Activated naive CD8-positive, alpha-beta T cell treated with anti-CD3 and anti-CD28 coated beads for 36 hours (primary cell): ENCODE measurements at places on chromosomes 11 and 22. TPM values are rescaled to one million over a fixed set of nuclear protein-coding genes. Genes with fewer than 3 reads are reported as not detected.

DNA sequence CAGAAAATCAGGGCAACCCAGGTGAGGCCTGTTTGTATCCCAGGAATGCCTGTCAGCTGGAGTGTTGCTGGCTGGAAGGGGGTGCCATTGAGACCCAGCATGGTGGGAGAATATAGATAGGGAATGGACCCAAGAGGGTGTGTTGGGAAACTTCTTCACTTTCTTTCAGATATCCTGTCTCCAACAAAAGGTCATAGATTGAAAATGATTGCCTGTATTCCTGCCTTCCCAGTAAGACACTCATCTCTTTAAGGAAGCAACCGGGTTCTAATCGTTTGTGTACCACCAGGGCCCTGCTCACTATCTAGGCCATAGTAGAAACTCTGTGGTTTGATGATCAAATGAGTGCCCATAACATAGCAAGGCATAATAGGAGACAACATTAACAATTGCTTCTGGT is at the start of gene OR51I1:
OR51I1 (minus strand) TSS at position 101 of the 400 bp plus-strand sequence; CDS start at position 101, 0 bp downstream.
- no peaks in the 10 kb centered on the region for H3K4me1 ChIP-seq
- DNase-seq, result no peak
- no peak within 1 kb of the TSS for H3K27ac ChIP-seq
- H3K36me3 ChIP-seq, result no peaks in the 10 kb centered on the region

DNA sequence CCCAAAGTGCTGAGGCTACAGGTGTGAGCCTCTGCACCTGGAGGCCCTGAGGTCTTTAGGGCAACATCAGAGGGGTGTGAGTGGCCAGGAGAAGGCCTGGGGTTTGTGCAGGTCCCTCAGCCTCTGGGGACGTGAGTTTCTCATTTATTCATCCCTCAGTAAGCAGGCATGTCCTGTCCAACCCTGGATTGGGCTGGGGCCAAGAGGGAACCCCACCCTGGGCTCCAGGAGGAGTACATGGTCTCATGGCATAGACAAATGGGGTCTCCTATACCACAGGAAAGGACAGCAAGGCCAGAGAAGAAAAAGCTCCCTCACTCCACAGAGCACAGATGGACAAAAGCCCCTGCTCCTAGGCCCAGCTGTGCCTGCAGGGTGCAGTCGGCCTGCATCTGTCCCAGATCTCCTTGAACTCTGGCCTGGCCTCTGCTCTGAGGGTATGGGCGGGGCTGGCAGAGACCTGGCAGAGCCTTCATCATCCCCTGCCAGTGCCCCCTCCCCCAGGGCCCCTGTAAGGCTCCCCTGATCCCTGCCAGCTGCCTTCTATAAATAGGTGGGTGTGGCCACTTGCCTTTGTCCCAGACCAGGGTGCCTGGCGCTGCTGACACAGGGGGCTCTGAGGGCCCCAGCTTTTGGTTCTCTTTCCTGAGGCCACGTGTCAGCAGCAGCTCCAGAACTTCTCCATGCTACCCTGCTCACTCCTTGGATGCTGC is 34.6 kb downstream of the A4GALT start:
- H3K4me3 ChIP-seq, result no peak overlapping the region
- no peaks in the 10 kb centered on the region for H3K27me3 ChIP-seq
- H3K27ac ChIP-seq, result no peak overlapping the region
- H3K4me1 ChIP-seq, result no peaks in the 10 kb centered on the region
- DNase-seq, result no peak

The DDI1 gene
- not detected for total RNA-seq

DNA sequence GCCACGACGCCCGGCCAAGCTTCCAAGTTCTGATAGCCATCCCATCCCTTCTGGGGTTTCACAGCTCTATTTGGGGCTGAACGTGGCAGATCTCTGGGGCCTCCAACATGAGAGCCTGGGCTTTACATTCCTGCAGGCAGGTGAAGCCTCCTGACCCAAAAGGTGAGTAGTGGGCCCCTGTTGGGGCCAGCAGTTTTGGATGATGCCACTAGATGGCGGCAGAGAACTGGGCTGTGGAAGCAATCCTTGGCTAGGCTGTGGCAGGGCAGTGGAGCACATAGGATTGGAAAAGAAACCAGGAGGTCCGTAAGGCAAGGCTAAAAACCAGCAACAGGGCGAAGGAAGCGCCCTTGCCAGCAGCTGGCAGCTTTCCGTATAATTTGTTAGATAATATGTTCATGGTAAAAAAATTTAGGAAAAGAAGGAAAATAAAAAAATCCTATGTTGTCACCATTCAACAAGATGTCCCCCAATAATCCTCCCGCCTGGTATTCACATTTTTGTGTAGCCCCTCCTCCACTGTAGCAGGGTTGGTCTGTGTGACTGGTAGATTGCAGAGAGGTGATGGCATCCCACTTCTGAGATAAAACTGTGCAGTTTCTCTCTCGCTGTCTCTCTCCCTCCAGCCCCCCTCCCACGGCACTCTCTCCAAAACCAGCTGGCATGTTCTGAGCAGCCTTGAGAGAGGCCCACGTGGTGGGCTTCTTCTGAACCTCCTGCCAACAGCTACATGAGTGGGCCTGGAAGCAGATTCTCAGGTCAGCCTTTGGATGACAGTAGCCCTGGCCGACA is 43.6 kb upstream of the OR4B1 start:
- peak; percentile 38 for DNase-seq
- H3K4me3 ChIP-seq, result no peak overlapping the region
- H3K4me1 ChIP-seq, result no peaks in the 10 kb centered on the region
- no peak overlapping the region for H3K27ac ChIP-seq
- peaks cover 4% of the 10 kb centered on the region for H3K36me3 ChIP-seq

- DNase-seq, result no peak
- H3K27me3 ChIP-seq, result no peaks in the 10 kb centered on the region
- H3K4me1 ChIP-seq, result no peaks in the 10 kb centered on the region
- H3K4me3 ChIP-seq, result no peak overlapping the region
- no peak overlapping the region for H3K27ac ChIP-seq
Measured at GRCh38 chr22:50713571-50714056, 24.4 kb upstream of the ACR start.

- DNase-seq, result no peak
- H3K4me1 ChIP-seq, result peaks cover 3% of the 10 kb centered on the region
- H3K27ac ChIP-seq, result no peak overlapping the region
- H3K36me3 ChIP-seq, result no peaks in the 10 kb centered on the region
- peaks cover 8% of the 10 kb centered on the region for H3K27me3 ChIP-seq
Measured at GRCh38 chr11:36628141-36628540, 30.1 kb upstream of the RAG2 start.

- H3K4me1 ChIP-seq, result peaks cover 7% of the 10 kb centered on the region
- H3K27me3 ChIP-seq, result peaks cover 56% of the 10 kb centered on the region
- no peak overlapping the region for H3K27ac ChIP-seq
- DNase-seq, result no peak
- no peaks in the 10 kb centered on the region for H3K36me3 ChIP-seq
- no peak overlapping the region for H3K4me3 ChIP-seq
Measured at GRCh38 chr11:79434283-79434682, 6.5 kb downstream of the TENM4 start.

- peaks cover 12% of the 10 kb centered on the region for H3K4me1 ChIP-seq
- H3K27me3 ChIP-seq, result peaks cover 62% of the 10 kb centered on the region
- no peaks in the 10 kb centered on the region for H3K36me3 ChIP-seq
- no peak overlapping the region for H3K27ac ChIP-seq
- peak; percentile 79 for DNase-seq
Measured at GRCh38 chr22:20429254-20430100, 8.1 kb downstream of the SCARF2 start.

DNA sequence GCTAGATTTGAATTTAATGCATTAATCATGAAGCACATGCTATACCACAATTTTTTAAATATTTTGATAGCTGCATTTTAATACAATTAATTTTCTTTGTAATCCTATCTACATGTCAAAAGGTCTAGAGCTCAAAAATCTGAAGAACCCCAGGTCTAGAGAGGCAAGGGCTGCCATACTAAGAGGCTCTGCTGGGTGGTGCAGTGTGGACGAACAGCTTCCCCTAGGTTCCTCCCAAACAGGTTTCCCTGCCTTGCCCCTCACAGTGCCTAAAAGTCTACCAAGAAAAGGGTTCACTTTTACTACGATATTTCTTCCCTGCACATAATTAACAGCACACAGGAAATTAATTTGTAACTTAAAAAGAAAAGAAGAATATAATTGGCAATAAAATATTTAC is 681.1 kb downstream of the OPCML start:
- no peaks in the 10 kb centered on the region for H3K4me1 ChIP-seq
- no peak overlapping the region for H3K27ac ChIP-seq
- H3K27me3 ChIP-seq, result peaks cover 3% of the 10 kb centered on the region
- DNase-seq, result no peak
- H3K4me3 ChIP-seq, result no peak overlapping the region

The OR51B5 gene
- total RNA-seq, result not detected

The MMP7 gene
- total RNA-seq, result not detected

DNA sequence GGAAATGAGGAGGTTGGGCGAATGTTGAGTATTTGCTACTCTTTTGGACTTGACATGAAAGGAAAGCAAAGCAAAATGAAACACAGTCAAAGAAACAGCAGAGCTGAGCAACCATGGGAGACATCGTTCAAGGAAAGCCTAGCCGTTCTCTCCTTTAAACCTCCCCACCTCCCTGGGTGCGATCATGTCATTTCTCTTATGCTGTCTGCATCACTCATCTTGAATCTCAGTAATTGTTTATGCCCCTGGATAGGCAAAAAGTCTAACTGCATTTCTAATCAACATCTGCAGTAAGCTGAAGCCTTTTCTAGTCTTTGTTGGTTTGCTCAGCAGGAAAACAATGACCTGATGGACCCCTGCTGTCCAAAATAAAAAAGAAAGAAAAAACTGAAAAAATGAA is 107.0 kb downstream of the MSANTD4 start:
- H3K4me1 ChIP-seq, result no peaks in the 10 kb centered on the region
- H3K4me3 ChIP-seq, result no peak overlapping the region
- no peak overlapping the region for H3K27ac ChIP-seq
- DNase-seq, result no peak
- no peaks in the 10 kb centered on the region for H3K36me3 ChIP-seq
- peaks cover 9% of the 10 kb centered on the region for H3K27me3 ChIP-seq

GRCh38 chr22:45254388-45254787 is 13.7 kb upstream of the KIAA0930 start:
- no peak overlapping the region for H3K27ac ChIP-seq
- H3K4me1 ChIP-seq, result peaks cover 9% of the 10 kb centered on the region
- DNase-seq, result no peak

GRCh38 chr11:2797741-2798361 is 87.7 kb downstream of the CDKN1C start:
- no peak overlapping the region for H3K27ac ChIP-seq
- DNase-seq, result no peak
- no peaks in the 10 kb centered on the region for H3K4me1 ChIP-seq

- H3K4me1 ChIP-seq, result peaks cover 18% of the 10 kb centered on the region
- H3K36me3 ChIP-seq, result peaks cover 6% of the 10 kb centered on the region
- no peaks in the 10 kb centered on the region for H3K27me3 ChIP-seq
- H3K4me3 ChIP-seq, result peak overlapping the region; percentile 25
Measured at GRCh38 chr11:2379466-2380174, 2.5 kb downstream of the CD81 start.

The INPP5J gene
- 0.23 TPM for total RNA-seq

DNA sequence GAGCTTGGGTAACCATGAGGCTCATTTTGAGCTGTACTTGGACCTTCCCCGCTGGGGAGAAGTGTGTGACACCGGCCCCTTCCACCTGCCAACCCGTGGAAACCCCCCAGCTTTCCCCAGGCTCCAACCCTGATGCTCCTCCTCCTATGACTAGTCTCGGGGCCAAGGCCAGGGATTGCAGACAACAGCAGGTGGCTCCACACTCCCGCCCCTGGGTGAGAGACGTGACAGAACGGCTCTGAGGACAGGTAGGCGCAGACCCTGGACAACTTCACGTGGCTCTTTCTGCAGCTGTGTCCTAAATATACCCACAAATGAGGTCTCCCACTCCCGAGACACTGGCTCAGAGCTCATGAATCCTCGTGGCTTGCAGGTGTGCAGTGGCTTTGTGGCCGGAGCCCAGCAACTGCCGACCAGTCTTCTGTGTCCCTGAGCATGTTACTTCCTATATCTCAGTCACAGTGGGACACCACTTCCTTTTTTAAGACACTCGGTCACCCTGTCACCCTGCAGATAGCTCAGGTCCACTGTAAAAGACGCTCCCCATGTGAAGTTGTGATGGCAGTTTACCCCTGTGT is 55.2 kb downstream of the NECTIN1 start:
- H3K4me3 ChIP-seq, result no peak overlapping the region
- H3K27ac ChIP-seq, result no peak overlapping the region
- peak; percentile 63 for DNase-seq
- peaks cover 9% of the 10 kb centered on the region for H3K36me3 ChIP-seq

The TRIM48 gene
- not detected for total RNA-seq

DNA sequence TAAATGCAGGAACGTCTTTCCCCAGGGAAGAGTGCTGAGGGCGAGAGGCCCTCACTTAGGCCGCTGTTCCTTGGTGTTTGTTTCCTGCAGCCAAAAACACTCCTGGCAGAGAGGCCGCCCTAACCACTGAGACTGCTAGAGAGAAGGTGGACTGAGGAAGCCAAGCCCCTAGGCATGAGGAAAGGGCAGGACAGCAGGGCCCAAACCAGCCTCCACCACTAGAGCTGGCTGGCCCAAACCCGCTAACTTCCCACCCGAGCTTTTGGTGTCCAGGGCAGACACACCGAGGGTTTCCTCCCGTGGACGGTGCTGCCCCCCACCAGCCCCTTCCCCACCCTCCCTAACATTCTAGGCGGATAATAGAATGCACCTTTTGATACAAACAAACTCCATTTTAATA is 6.0 kb downstream of the FGF19 start:
- H3K36me3 ChIP-seq, result no peaks in the 10 kb centered on the region
- no peak for DNase-seq
- H3K27ac ChIP-seq, result no peak overlapping the region
- no peak overlapping the region for H3K4me3 ChIP-seq

DNA sequence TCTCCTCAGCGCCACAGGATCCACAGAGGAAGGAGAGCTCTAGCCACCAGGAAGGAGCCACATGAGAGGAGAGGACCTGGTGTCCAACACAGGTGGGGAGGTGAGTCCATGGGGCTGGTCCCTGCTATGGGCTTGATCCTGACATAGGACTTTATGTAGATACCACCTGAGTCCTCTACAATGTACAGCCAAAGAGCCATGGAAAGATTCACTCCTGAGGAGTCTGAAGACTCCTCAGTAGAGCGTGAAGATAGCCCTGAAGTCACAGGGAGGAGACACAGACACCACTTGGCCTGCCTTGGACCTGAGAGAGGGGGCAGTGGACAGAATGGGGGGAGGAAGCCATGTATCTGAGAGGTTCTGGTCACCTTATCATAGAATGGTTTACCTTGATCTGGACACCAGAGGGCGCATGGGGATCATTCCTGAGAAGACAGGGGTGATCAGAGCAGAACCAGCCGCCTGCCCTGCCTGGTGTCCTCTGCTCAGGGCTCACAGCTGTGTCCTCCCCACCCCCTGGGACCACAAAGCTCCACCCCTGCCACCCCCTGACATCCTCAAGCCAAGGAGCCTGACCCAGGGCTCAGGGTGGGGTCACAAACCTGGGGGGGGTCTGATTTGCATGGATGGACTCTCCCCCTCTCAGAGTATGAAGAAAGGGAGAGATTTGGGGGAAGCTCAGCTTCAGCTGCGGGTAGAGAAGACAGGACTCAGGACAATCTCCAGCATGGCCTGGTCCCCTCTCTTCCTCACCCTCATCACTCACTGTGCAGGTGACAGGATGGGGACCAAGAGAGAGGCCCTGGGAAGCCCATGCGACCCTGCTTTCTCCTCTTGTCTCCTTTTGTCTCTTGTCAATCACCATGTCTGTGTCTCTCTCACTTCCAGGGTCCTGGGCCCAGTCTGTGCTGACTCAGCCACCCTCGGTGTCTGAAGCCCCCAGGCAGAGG is 77.0 kb downstream of the ZNF280B start:
- DNase-seq, result peak; percentile 55
- no peak overlapping the region for H3K27ac ChIP-seq
- peaks cover 16% of the 10 kb centered on the region for H3K27me3 ChIP-seq
- H3K4me3 ChIP-seq, result no peak overlapping the region
- no peaks in the 10 kb centered on the region for H3K36me3 ChIP-seq

GRCh38 chr11:121391914-121392313 is 60.2 kb upstream of the SORL1 start:
- no peak overlapping the region for H3K27ac ChIP-seq
- no peaks in the 10 kb centered on the region for H3K27me3 ChIP-seq
- H3K36me3 ChIP-seq, result no peaks in the 10 kb centered on the region
- no peak for DNase-seq
- no peak overlapping the region for H3K4me3 ChIP-seq
